NT2/D1 (cell line): ENCODE measurements at places on chromosomes 5 and 9.

GRCh38 chr5:145056800-145057199 lies 778.3 kb downstream of the PRELID2 start:
- DNase-seq = no peak

GRCh38 chr5:55621229-55621628 lies 86.5 kb upstream of the PLPP1 start:
- DNase-seq = no peak

- no peak for DNase-seq
Measured at GRCh38 chr5:134410822-134411221, 859 bp downstream of the CDKN2AIPNL start.

GRCh38 chr9:87611776-87612175 lies 114.1 kb downstream of the DAPK1 start:
- DNase-seq = no peak

DNA sequence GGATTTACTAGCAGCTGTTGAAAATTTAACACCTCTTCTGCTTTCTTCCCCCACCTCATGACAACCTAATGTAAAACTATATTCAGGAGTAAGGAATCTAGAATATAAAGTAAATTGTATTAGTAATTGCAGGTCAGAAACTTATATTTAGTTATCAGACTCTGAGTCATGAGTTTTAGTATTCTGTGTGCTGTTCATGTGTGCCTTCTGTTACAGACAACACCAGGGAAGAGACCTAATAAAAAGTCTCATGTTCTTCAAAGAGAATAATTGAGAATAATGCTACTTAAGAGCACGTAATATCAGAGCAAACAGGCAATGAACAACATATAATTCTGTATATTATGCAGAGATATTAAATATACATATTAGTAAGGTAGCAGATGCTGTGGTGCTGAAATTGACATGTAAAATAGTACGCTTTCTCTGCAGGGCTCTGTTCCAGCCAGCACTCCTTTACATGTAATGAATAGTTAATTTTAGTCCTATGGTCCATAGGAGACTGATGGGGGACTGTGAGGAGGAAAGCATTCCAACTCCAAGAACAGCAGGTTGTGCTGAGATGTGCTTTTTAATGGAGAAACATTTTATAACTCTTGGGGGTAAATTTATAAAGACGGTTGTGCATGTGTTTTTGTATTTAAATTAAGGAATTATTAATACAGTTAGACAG lies 106.4 kb downstream of the ZSWIM6 start:
- no peak for DNase-seq

- peak; percentile 16 for DNase-seq
Measured at GRCh38 chr5:91499943-91500531, 116.9 kb upstream of the ARRDC3 start.

- DNase-seq = no peak
Measured at GRCh38 chr9:93122721-93123221, 11.3 kb downstream of the NINJ1 start.

DNA sequence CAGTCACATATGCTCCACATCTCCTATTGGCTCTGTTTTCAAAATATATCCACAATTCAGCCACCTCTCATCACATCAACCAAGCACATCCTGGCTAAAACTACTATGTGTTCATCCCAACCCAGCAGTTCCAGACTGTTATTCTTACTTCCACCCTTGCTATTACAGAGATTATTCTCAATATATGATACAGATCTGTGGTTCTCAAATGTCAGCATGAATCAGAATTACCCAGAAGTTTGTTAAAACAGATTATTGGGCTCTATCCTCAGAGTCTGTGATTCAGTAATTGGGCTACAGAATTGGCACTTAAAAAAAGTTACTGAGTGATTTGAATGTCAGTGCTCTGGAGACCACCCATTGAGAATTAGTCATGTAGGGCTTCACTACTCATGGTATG lies 78.8 kb upstream of the IZUMO3 start:
- DNase-seq = no peak

- DNase-seq = no peak
Measured at GRCh38 chr5:89449392-89450148, 566.6 kb upstream of the MEF2C start.

DNA sequence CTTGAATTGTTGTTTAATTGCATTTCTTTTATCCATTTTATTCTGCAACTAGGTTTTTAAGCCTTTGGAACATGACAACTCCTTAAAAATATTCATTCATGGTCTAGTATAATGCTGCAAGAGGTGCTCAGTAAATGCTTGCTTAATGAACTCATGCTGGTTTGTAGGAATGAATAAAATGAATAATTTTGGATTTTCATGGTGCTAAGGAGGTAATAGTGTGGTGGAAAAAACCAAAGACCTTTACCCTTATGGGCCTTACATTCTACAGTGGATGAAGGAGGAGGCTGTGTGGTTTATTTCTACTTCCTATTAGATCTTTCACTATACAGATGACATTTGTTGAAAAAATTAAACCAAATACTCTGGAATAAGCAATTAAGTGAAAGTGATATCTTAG lies 43.4 kb downstream of the LRRTM2 start:
- DNase-seq = no peak

DNA sequence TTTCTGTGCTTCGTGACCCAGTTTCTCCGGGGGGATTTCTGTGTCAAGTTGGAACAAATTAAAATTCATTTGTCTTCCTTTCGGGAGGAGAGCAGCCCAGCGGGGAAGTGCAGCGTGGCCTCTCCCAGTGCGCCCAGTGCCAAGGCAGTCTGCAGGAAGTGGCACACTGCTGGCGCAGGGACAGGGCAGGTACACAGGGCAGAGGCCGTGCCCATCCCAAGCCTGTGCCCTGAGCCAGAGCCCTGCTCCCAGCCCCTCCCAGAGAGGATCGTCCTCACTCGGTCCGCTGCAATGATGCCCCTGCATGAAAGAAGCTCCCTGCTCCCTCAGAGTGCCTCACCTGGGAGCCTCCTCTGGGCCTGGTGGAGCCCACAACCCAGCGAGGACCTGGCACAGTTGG lies 82.4 kb upstream of the PPP1R26 start:
- no peak for DNase-seq

GRCh38 chr5:9207817-9208418 lies 338.0 kb downstream of the SEMA5A start:
- DNase-seq = peak; percentile 13

- DNase-seq = no peak
Measured at GRCh38 chr9:128214571-128215490, 11.7 kb downstream of the DNM1 start.

DNA sequence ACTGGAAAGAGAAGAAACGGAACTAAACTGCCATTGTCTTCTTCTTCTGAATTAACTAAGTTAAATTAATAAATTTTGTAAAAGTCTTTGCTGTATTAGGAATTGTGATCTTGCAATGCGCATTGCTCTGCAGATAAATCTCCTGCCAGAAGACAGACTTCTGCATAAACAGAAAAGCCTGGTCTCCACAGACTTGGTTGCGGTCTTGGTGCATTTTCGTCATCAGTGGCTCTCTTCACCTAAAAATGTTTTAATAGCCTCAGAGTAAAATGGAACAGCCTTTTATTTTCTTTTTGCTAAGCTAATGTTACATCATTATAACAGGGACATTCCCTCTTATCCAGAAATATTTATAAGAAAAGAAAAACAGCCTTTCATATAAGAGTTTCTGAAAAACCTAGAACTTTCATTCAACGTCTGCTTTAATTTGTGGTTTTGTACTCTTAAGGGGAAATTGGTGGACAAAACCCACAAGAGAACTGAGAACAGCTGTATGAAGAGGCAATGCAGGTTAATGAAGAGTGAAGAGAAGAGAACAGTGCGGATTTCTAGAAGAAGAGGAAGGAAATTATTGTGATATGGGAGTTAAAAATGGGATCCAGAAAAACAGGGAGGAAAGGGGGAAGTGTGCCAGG lies 10.1 kb downstream of the IFNA5 start:
- no peak for DNase-seq

GRCh38 chr9:113919382-113919781 lies 43.3 kb downstream of the ZNF618 start:
- no peak for DNase-seq

GRCh38 chr5:158261674-158262367 lies 402.9 kb upstream of the CLINT1 start:
- DNase-seq = no peak

GRCh38 chr9:1722404-1722803 lies 292.7 kb upstream of the SMARCA2 start:
- DNase-seq = peak; percentile 40

DNA sequence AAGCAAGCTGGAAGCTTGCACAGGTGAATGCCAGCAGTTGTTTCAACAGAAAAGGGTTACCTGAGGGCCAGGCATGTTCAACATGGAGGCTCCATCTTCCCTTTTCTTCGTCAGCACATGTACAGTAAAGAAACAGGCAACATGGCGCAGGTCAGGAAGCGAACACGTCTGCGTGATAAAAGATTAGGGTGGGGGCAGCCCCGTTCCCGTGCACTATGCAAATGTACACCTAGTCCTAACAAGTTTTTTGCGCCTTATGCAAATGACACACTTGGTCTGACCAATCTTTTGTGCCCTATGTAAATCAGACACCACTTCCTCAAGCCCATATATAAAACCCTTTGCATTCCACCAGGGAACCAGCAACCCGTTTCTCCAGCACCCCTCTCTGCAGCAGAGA lies 452.1 kb upstream of the PTPRD start:
- DNase-seq = no peak

- DNase-seq = no peak
Measured at GRCh38 chr5:147465747-147466146, 44.1 kb downstream of the DPYSL3 start.

GRCh38 chr9:16809912-16810610 lies 60.4 kb downstream of the BNC2 start:
- DNase-seq = peak; percentile 98

GRCh38 chr5:79974886-79975285 lies 16.2 kb downstream of the MTX3 start:
- no peak for DNase-seq

DNA sequence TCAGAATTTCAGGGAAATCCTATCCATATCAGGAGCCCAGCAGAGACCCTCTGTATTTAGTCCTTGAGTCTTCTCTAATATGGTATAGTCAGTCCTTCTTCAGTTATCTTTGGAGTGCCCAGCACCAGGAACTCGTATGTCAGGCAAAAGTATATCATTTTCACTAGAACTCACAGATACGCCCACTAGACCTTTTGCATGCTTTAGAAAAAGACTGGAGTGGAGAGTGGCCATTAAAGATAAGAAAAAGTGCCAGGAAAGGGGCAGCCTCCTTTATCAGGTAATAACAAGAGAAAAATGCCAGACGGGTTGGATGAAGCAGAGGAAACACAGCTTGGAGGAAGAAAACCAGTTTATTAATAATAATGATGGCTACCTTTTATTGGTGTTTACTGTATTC lies 63.5 kb downstream of the GPR21 start:
- no peak for DNase-seq

DNA sequence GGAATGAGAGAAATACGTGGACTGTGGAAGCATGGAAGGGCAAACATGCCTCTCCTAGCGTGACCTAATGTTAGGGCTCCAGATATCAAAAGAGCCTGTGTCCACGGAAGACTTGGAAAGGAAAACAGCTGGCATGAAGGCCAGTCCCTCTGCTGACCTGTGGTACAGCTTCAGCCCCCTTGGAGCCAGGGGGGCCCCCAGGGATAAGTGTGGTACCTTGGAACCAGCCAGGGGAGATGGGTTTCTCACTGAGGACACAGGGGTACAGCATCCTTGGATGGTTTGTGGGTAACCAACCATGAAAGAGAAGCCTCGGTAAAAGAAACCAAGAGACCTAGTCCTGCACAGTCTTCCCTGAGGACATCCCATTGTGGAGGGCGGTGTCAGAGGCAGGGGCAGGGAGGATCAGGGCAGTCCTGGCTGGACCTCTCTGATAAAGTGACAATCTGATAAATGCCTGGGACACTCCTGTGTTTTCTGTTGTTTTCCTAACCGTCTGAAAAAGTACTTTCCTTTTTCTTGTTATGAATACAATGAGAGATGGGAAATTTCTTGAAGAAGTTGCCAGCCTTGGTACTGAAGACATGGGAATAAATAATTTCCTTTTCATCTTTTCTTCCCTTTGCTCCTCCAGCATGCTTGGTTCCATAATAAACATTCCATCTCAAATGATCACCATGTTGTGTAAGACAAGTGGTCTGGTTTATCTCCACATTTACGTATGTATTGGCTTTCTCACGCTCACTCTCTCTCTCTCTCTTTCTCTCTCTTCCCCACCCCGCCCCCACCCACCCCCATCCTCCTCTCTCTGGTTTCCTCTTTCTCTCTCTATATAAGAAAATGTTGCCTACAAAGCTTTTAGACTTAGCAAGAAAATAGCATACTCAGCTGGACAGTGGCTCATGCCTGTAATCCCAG lies 102.1 kb downstream of the SUSD1 start:
- no peak for DNase-seq

DNA sequence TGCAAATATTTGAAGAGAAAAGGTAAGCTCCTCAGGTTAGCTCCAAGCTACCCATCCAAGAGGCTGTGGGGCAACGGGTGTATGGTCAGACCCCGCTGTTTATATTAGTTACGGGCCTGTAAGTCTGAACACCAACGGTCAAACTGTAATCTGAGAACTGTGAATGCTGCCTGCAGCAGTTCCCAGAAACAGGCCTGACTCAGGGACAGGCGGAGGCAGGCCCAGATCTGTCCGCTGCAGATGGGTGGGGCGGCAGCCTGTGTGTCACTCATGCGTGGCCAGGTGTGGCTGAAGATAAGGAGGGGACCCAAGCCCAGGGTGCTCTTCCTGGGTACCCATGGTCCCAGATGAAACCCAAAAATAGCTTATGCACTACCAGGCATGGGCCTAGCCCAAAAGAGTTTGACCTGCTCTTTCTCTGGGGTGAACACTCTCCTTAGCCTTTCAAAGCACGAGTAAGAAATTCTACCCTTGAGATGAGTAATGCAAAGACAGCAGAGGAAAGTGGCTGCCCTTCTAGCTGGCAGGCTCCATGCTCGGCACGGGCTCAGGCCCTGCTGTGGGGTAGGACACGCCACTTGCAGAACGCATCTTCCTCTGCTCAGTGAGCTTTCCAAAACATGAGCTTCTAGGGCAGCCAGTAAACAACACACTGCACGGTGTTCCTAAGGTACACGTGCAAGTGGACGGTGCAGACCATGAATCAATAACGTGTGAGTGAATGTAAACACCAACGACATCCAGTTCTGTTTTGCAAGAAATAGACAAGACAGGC lies 9.1 kb downstream of the UBAC1 start:
- DNase-seq = no peak

DNA sequence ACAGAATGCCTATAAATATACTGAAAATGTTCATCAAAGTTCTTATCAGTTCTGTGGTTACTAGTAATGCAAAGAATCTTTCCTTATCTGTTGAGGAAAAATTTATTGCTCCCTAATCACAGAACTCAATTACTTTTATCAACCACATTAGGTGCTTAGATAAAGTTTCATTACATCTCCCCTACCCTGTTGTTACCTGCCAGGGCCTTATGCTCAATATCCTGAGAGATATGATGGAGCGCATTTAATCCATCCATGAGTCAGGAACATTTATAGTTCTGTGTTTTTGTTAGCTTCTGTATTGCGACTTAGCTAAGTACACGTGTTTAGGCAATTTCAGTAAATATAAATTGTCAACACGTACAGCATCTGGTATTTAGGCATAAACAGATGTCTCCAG lies 164.3 kb upstream of the ST8SIA4 start:
- DNase-seq = no peak

- no peak for DNase-seq
Measured at GRCh38 chr5:172648013-172648381, 6.9 kb downstream of the NEURL1B start.
